ENCODE measurements at places on chromosomes 1 and 21.

- DNase-seq = no peak
Measured at GRCh38 chr1:190000365-190000872, 477.2 kb downstream of the BRINP3 start.

GRCh38 chr1:44033041-44033575 is 1.8 kb upstream of the SLC6A9 start:
- no peak for DNase-seq

GRCh38 chr1:98267423-98267822 is 346.6 kb upstream of the DPYD start:
- no peak for DNase-seq

DNA sequence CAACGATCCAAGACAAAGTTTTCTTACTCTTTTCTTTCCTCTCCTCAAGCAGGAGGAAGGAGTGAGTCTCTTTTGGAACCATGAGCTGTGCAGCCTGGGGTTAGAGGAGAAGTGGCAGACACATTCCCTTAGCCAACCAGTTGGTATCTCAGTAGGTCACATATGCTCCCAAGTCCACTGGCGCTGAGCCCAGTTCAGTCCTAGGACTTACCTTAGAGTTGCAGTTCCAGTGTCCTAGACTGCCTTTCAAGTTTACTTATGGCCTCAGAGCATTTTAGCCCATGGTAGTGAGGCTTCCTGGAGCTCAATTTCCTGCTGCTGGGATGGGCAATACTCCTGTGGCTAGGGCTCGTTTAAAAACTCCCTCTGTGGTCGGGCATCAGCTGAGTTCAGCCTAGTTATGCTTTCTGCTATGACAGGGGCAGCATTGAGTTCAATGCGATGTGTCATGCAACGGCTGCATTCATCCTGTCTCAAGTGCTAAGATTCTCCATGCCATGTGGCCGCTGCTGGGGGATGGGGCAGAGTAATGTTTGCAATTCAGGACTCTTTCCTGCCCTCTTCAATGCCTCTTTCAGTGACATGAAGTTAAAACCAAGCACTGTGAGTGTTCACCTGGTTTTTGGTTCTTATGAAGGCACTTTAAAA is 103.8 kb downstream of the LRRC7 start:
- no peak for DNase-seq

DNA sequence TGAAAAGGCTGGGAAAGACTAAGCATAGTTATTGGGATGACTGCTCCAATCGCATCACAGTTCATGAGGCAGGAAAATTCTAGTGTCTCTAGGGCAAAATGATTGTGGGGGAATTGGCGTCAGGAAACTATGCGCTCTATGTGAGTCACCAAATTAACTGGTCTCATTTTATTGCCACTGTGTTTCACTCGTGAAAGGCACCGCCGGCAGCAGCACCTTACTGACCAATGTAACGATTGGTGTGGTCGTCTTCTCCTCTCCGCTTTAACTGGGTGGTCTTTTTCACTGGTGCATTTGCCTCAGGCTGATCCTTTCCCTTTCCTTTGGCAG is 83.5 kb downstream of the SPAG17 start:
- DNase-seq = no peak

- DNase-seq = peak; percentile 71
Measured at GRCh38 chr1:108049178-108049819, 84.3 kb upstream of the VAV3 start.

DNA sequence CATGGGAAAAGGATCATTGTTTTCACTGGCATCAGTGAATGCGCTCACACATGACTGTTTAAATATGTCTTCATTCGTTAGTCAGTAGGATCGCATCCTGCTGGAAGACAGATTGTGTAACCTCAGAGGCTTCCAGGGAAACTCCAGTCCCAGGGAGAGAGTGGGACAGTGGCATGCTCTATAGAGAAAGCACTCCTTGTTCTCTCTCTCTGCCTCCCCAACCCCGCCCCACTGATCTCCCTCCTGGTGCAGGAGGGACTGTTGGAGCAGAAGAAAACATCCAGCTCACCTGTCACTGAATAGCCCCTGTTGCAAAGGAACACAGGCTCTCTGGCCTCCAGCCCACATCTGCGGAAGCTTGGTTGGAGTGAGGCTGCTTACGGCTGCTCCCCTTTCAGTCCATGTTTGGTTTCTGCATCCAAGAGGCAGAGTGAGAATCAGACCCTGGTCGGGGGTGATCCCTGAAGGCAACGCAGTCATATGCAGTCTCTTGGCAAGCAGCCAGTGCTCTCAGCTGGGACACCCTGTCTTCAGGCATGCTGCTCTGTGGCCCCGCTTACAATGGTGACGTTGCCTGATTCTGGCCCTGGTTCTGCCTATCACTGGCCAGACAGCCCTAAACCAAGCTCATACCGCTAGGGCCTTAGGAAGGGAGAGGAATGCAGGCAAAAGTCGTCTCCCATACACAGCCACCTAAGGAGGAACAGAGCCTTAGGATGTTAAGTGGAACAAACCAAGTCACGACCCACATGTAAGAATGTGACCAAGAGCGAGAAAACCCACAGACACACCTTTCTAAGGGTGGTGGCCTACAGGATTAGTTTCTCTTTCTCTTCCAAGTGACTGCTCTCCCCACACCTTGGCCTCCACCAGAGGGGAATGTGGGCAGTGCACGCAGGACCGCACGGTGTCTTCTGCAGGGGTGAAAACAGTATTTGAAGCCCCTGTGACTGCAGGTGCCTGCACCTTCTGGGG is 39.7 kb downstream of the BACE2 start:
- DNase-seq = no peak

- DNase-seq = no peak
Measured at GRCh38 chr1:40734882-40735628, 43.6 kb downstream of the NFYC start.

- no peak for DNase-seq
Measured at GRCh38 chr1:154972213-154972516, 1.6 kb upstream of the SHC1 start.

DNA sequence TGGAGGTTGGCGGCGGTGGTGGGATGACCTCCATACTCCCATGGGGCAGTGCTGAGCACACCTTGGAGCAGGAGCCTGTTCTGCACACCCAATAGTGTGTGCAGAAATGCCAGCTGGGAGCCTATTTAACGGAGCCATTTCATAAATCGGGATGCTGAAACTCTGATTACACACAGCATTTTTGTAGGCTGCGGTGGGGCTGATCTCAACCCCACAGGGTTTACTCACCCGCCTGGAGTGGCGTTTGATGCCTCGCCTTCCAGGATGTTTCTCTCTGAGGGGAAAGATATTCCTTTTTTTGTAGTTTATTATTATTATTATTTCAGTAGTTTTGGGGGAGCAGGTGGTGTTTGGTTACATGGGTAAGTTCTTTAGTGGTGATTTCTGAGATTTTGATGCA is 82.6 kb upstream of the WDR26 start:
- no peak for DNase-seq

- DNase-seq = no peak
Measured at GRCh38 chr1:62810420-62811274, 26.7 kb downstream of the ATG4C start.

GRCh38 chr1:100706856-100707255 is 12.7 kb upstream of the VCAM1 start:
- DNase-seq = no peak

DNA sequence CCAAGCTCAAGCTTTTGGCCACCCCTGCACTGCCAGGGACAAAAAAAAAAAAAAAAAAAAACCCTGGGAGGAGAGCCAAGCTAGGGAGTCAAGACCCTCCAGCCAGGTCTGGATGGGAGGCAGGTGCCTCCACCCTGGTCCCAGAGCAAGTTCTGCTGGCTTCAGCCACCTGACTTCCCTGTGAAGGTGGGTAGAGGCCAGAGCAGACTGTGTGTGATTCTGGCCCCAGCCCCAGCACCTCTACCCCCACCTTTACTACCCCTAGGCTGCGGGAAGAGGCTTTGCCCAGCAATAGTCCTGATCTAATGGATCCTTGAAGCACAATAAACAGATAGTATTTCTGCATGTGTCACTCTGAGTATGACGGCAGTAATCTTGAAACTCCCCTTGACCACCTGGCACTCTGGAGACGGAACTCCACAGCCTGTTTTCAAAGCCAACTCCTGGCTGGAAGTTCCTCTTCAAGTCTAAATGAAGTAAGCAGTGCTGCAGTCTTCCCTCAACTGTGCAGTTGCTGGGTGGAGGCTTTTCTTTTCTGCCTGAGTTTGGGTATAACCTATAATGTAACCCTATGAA is 9.8 kb downstream of the PDZK1IP1 start:
- no peak for DNase-seq

DNA sequence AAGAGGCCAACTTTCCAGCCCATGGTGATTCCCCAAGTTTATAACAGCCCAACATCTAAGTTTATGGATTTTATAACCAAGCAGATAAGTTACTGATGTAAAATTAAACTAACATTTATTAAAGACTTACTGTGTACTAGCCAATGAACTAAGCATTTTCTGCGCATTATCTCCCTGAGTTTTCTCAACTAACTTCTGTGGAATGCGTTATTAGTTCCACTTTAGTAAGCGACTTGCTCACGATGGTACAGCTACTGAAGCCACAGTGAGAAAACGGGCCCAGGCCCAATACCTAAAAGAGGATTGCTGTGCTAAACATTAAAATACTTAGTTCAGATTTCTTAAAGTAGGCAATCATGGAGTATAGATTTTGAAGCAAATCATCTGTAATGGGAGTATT is 61.0 kb downstream of the ZBTB18 start:
- DNase-seq = no peak

DNA sequence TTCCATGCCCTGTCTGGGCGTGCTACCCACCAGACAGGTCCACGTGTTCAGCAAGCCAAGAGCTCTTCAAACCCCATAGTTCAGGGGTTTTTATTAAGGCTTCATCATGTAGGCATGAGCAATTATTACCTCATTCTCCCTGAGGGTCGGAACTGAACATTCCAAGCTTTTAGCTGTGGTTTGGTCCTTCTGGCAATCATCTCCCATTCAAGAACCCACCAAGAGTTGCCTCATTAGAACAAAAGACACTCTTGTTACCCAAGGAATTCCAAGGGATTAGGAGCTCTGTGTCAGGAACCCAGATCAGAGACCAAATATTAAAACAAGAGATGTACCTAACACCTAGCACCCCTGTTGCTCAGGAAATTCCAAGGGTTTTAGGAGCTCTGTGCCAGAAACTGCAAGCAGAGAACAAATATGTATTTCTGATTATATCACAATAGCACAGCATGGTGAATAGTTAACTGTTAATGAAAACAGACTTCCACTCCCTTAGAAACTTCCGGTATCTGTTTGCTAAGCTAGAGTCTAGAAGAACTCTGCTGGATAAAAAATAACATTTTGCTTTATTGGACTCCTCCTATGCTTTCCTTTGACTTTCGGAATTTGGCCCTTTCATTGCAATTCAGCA is 201.2 kb upstream of the L1TD1 start:
- no peak for DNase-seq

GRCh38 chr1:212186427-212187207 is 98.6 kb upstream of the PPP2R5A start:
- no peak for DNase-seq

DNA sequence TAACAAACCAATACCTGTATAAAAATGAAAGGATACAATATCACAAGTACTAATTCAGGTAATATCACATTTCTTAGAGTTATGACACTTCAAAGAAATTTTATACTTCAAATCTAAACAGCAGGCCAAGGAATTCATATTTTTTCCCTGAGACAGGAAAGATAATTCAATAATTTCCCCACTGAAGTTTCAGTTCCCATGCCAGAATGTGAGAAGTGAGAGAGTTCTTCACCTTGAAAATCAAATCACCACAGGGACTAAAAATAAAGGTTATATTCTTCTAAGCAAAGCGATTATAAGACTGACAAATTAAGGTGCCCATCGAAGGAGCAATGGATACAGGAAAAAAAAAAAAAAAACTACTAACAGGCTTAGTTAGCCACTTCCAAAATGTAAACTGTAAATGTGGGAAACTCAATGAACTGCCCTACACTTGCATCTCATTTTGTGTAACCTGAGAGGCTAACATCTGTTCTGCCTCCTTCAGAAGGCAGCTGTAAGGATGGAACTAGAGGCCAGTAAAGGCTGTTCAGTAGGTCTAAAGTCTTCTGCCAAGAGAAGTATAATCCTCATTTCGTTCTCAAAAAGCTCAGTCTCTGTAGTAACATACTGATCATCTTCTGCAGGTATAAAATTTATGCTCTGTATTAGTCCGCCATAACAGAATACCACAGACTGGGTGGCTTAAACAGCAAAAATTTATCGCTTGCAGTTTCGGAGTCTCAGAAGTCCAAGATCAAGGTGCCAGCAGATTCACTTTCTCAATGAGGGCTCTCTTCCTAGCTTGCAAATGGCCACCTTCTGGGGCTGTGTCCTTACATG is 127.8 kb downstream of the RERE start:
- no peak for DNase-seq

GRCh38 chr21:17819877-17820229 is 697 bp upstream of the C21orf91 start:
- DNase-seq = peak; percentile 37

DNA sequence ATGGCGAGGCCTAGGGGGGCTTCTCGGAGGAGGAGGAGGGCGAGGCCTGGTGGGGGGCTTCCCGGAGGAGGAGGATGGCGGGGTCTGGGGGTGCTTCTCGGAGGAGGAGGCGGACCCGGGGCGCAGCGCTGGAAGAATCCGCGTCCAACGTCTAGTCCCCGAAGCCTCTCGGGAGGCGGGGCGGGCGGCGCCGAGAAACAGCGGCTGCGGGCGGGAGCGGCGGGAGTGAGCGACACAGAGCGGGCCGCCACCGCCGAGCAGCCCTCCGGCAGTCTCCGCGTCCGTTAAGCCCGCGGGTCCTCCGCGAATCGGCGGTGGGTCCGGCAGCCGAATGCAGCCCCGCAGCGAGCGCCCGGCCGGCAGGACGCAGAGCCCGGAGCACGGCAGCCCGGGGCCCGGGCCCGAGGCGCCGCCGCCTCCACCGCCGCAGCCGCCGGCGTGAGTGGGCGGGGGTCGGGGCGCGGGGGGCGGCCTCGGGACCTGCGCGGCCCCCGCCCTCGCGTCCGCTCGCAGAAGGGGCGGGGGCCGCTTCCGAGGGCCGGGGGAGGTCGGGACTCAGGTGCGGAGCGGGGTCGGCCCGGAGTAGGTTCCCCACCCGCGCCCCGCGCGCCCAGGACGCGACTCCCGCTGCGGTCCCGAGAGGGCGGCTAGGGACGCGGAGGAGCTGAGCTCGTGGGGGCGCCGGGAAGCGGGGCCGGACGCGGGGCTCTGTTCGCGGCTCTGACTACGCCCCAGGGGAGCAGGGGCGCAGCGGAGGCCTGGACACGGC is at the start of gene KLHL17:
TSS of gene KLHL17 (plus strand) at position 222 of the 769 bp plus-strand sequence. CDS start at position 332, 110 bp downstream.
- DNase-seq = peak; percentile 94

DNA sequence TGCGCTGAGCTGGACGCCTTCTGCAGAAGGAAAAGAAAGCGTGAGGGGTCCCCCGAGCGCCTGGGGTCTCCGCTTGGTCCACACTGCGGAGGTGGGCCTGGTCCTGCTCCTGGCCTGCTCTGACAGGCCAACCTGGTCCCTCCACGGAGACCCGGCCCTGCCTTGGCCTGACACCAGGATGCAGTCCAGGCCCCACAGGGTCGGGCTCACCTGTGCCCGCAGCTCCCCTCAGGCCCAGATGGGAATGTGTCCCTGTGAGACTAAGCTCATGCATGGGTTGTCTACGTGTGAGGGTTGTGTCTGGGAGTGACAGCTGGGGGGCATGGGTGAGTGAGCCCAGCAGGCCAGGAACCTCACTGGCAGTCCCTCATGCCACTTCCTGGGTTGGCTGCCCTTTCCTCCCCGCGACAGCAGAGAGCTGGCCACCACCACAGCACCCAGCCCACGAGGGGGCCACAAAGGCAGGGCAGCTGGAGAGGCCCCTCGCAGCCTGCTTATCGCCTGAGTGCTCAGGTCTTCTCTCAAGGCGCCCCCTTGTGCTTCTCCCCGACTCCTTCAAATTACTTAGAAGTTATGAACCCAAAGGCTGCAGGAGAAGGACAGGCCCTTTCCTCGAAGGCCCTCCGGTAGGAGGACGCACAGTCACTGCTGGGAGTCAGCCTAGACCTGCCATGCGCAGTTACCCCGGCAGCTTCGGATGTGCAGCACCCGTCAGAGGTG is 41.1 kb downstream of the SLC45A1 start:
- DNase-seq = no peak
